ENCODE measurements at places on chromosomes 11 and 22.
A peak's percentile ranks its signal among the peaks of the same experiment; 100 is the strongest.

DNA sequence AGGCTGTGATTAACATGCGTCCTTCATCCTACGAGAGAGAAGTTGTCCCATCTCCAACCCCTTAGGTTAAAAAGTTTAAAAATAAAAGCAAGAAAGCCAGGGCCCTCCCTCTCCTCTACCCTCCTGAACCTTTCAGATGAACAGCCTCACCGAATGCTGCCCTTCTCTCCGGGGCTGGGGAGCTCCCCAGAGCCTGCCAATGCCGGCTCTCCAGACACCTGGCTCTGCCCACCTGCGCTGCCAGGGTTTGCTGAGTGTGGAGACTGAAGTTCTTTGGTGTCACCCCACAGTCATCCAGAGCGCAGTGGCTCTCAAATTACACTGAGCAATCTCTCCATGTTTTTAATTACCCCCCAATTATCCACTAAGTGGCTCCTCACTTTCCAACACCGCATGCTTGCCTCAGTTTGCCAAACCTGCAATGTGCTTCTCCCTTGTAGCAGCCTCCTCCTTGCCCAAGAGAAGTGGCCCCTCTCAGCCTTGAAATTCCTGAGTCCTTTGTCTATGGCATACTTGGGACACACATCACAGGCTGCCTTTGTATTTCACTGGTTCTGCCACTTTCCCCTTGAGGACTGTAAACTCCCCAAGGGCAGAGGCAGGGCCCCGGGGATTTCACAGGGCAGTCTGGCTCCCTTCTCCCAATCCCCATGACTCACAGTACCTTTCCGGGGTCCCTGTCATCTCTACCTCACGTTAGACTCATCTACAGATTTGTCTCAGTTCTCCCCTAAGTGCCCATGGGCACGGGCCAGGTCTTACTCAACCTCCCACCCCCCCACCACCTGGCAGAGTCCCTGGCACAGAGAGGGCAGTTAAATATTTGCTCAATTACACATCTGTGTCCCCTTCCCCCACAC is 2.0 kb downstream of the MYH9 start:
- peak; percentile 14 for DNase-seq

GRCh38 chr11:79396001-79396400 is 44.8 kb downstream of the TENM4 start:
- DNase-seq = no peak

DNA sequence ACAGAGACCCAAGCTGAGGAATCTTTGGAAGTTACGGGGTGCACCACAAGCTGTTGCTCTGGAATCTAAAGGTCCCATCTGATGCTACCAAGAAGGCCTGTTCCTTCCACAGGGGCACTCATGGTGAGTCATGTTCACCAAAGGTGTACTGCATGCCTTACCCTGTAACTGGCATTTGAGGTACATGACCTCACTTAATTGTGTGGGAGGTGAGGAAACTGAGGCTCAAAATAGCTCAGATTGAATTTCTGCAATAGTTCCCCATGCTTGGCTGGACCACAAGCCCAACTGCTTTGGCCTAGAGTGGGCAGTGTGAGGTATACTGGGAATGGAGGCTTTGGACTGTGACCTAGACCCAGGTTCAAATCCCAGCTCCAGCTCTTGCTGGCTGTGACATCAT is 8.2 kb downstream of the MTFP1 start:
- DNase-seq = no peak

GRCh38 chr22:26912655-26913345 is 255.4 kb downstream of the MIAT start:
- no peak for DNase-seq

GRCh38 chr11:68179847-68180246 is 33.2 kb downstream of the KMT5B start:
- no peak for DNase-seq

- DNase-seq = no peak
These were observed 3.3 kb downstream of the SERPINH1 start for GRCh38 chr11:75565221-75565814.

- DNase-seq = no peak
These were observed 11.9 kb downstream of the LYVE1 start for GRCh38 chr11:10556590-10556989.

- no peak for DNase-seq
These were observed 91.5 kb downstream of the MN1 start for GRCh38 chr22:27709919-27710675.

- DNase-seq = no peak
These were observed 73.0 kb downstream of the UBASH3B start for GRCh38 chr11:122728561-122728960.

- DNase-seq = no peak
These were observed 34.5 kb upstream of the SEZ6L start for GRCh38 chr22:26134654-26135330.

GRCh38 chr22:39991159-39991860 is 3.4 kb upstream of the FAM83F start:
- DNase-seq = no peak

DNA sequence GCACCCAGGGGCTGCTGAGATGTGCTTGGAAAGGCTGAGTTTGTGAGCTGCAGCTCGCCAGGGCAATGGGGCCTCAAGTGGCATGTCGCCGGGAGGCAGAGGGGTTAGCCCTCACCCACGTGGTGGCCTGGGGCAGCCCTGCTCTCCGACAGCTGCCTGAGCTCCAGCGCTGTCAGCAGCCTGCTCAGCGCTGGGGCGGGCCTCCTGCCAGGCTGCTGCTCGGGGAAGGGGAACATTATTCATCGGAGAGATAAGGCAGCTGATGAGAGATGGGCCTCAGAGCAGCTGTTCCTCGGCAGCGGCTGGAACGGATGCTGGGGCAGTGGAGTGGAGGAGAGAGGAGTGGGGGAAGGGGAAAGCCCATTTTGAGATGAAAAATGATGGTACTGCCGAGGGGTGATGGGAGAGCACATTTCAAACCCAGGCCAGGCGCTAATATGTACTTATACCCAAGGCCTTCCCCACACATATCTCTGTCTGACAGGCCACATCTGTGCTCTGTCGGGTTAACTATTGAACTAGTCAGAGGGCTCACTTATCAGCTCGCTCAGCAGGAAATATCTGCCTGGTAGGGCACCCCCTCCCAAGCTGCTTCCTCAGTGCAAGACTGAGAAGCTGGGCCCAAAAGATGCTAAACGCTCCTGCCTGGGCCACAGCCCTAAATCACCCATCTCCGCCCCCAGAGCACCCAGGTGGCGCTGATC is 79.5 kb downstream of the TIMP3 start:
- peak; percentile 60 for DNase-seq

DNA sequence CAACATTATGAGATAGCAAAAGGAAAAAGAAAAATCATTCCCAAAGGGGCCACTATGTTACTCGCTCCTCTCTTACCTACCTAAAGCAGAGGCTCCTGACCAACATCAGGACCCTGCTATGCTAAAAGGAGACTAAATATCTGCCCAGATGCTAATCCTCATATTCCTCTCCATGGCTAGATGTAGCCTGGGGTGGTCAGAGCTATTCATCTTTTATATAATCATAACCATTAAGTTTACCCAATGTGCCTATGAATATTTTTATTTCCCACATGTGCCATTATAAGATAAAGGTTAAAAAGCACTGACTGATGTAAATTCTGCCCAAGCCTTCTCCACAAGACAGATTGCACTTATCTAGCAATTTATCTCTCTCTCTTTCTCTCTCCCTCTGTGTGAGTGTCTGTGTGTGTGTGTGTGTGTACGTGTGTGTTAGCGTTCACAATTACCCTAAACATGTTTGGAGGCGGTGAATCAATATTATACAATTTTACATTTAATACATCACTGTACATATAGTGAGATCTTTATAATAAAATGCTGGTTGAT is 41.2 kb upstream of the ANO5 start:
- DNase-seq = no peak

DNA sequence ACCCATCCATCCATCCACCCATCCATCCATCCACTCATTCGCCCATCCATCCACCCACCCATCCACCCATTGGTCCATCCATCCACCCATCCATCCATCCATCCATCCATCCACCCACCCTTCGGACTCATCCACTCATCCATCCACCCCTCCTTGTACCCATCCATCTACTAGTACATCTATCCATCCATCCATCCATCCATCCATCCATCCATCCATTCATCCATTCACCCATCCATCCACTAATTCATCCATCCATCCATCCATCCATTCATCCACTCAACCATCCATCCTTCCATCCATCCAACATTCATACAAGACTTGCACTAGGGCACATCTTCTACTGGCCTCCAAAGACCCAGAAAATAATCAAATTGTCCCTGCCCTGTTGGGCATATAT is 20.0 kb downstream of the MYEOV start:
- DNase-seq = no peak

- DNase-seq = no peak
These were observed 37.0 kb upstream of the TIMP3 start for GRCh38 chr22:32764330-32765131.

- DNase-seq = no peak
These were observed 46.0 kb downstream of the PPARA start for GRCh38 chr22:46196278-46196677.

- no peak for DNase-seq
These were observed 74.5 kb downstream of the BBOX1 start for GRCh38 chr11:27115051-27115650.

- DNase-seq = no peak
These were observed 81.7 kb downstream of the C11orf91 start for GRCh38 chr11:33618956-33619355.

DNA sequence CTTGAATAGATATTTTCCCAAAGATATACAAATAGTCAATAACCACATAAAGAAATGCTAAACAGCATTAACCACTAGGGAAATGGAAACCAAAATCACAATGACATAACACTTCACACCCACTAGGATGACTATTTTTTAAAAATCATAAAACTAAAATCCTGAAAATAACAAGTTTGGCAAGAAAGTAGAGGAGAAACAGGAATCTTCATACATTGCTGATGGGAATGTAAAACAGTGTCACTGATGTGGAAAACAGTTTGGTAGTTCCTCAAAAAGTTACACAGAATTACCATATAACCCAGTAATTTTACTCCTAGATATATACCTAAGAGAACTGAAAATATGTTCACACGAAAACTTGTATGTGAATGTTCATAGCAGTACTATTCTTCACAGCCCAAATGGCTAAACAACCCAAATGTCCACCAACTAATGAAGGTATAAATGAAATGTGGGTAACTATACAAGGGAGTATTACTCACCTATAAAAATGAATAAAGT is 12.5 kb downstream of the PICALM start:
- DNase-seq = no peak

DNA sequence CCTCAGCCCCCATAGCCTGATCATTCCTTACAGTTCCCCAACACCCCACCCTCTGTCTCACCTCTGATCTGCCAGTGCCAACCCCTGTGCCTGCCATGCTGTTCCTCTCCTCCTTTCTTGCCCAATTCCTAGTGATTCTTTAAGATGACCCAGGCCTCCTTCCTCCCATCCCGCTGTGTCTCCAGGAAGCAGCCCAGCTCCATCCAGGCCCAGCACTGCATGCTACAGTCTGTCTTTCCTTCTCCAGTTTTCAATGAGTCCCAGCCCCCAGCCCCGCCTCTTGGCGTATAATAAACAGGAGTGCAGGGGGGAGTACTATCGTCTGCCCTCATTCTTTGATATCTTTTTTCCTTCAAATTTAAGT is 12.3 kb downstream of the LTBP3 start:
- no peak for DNase-seq

GRCh38 chr22:47484960-47485569 is 722.6 kb downstream of the TBC1D22A start:
- no peak for DNase-seq

GRCh38 chr11:67436459-67437081 is 912 bp downstream of the PTPRCAP start:
- DNase-seq = no peak

- no peak for DNase-seq
These were observed 32.5 kb upstream of the APLNR start for GRCh38 chr11:57269571-57270021.

DNA sequence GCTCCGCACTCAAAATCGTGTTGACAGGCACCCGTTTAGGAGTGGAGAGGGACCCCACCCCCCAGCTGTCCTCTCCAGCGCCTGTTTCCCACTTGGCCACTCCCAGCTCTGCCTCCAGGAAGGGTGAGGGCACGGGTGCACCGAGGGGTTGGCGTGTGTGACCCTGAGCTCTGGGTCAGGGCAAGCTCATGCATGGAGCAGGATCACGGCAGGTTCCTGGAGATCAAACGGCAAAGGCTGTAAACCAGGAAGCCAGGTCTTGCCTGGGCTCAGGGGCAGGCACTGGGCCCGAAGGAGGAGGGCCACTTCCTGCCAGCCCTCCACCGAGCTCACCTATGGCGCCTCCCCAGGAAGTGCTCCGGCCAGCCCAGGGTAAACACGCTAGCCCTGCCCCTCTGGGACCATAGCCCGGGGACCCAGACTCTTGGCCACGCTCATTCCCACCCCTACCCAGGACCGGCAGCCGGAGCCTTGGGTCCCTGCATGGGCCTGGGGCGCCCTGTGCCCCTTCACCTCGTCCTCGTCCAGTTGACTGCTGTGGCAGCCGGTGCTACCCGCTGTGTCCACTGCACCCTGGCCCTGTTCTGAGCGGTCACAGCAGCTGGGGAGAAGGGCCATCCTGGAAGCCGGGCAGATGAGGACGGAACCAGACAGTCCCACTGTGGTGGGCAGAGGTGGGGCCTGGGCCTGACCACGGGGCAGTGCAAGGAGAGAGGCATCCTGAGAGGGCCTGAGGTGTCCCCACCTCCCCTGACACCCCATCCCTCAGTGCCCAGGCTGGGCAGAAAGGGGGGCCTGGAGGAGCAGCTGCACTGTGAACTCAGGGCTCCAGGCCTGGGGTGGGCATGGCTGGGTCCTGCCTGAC is 1.0 kb upstream of the EPS8L2 start:
- DNase-seq = no peak

GRCh38 chr22:41983513-41984405 is 14.5 kb downstream of the SEPTIN3 start:
- no peak for DNase-seq

DNA sequence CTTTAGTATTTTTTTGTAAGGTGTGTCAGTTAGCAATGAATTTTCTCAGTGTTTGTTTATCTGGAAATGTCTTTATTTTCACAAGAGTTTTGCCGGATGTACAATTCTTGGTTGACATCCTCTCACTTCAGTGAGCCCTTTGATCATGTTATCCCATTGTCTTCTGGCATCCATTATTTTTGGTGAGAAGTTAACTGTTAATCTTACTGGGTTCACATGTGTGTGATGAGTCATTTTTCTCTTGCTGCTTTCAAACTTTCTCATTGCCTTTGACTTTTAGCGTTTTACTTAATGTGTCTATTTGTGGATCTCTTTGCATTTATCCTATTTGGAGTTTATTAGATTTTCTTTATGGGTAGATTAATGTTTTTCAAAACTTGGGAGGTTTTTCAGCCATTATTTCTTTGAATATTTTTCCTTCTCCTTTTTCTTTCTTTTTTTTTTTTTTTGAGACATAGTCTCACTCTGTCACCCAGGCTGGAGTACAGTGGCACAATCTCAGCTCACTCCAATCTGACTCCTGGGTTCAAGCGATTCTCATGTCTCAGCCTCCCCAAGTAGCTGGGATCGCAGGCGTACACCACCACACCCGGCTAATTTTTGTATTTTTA is 100.5 kb upstream of the RRM1 start:
- DNase-seq = no peak

- DNase-seq = no peak
These were observed 88.2 kb downstream of the SIK3 start for GRCh38 chr11:117009905-117010605.

- no peak for DNase-seq
These were observed 24.4 kb upstream of the FXYD6 start for GRCh38 chr11:117900720-117901440.

GRCh38 chr11:71979602-71980001 is 19.1 kb upstream of the IL18BP start:
- no peak for DNase-seq

All from DMS 273 treated with DMSO at 0.1 percent for 48 hours (cell line).